Progenitor cell of endocrine pancreas (in vitro differentiated cells): ENCODE measurements at places on chromosomes 16 and 17. TPM values are rescaled to one million over a fixed set of nuclear protein-coding genes. Genes with fewer than 3 reads are reported as not detected.

Gene C17orf113
- 3.2 and 3.7 TPM in 2 replicates for total RNA-seq

Gene MYH13
- not detected in 2 replicates for total RNA-seq

DNA sequence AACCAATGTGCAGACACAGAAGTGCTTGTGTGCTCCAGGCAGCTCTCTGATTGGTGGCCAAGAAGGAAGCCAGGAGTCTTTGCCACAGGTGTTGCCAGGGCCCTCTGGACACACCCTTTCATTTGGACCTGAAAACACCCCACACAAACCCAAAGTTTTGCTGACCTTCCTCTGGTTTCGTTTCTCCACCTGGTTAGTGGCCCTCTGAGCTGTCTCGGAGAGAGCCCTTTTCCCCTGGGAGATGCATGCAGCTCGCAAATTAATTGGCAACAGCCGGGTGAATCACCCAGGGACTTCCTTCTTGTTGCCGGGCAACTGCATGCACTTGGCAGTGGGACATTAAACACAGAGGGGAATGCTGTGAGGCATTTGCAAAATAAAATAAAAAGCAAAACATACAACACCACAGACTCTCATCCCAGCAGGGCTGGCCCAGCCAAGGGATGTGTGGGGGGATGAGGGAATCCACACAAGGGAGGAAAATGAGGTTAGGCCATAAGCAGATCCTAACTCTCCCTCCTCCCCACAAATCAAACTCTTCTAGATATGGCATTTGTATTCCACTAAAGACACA, 286.6 kb downstream of the SOX9 start:
- DNase-seq = no peak

- peak; percentile 53 for DNase-seq
These were observed 4.9 kb upstream of the CIAO3 start for GRCh38 chr16:745739-746138.

GRCh38 chr16:17129971-17130370, 340.8 kb downstream of the XYLT1 start:
- DNase-seq = no peak

DNA sequence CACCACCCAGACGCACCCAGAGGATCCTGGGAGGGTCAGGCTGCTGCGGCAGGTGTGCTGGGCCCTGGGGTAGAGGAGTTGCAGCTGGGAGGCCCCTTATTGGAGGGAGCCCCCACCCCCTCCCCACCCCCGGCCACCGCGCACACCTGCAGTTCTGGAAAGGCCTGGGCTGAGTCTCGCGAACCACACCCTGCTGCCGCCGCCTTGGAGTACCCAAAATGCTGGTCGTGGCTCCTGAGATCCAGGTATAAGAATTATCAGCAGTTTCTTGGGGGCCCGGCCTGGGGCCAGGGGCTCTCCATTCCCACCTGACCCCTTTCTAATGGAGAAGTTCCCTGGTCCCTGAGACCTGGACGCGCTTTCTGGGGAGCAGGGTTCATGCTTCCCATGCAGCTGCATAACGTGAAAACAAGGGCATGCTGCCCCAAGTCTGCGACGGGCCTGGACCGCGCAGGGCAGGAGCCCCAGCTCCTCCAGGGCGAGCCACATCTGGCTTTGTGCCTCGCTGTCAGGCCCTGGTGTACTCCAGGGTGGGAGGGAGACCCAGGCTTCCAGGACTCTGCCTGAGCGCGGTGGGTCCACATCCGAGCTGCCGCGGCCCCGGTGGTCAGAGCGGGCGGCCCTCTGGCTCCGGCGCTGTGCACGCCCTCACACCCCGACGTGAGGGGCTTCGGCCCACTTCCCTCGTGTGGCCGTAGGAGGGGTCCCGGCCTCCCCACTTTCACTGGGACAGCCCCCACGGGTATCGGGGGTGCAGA, 7.3 kb upstream of the SNAI3 start:
- no peak for DNase-seq
